ENCODE measurements at places on chromosomes 3 and 15.

DNA sequence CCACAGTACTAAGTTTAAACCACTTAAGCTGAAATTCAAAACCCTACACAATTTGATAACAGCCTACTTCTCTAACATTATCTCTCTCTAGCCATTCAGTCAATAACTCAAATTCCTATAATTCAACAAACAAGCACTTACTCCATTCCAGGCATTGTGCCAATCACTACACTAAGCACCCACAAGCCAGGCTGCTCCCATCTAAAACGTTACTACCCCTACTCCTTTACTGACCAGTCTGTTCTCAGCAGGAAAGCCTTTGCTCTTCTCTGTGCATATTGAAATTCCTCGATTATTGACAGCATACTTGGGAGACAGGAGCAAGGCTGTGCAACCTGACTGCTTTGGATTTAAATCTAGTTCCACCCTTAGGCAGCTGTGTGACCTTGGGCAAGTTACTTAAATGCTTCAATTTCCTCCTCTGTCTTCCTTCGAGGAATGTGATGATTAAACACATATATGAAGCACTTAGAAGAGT is 177.2 kb upstream of the THBS1 start:
- DNase-seq = no peak

DNA sequence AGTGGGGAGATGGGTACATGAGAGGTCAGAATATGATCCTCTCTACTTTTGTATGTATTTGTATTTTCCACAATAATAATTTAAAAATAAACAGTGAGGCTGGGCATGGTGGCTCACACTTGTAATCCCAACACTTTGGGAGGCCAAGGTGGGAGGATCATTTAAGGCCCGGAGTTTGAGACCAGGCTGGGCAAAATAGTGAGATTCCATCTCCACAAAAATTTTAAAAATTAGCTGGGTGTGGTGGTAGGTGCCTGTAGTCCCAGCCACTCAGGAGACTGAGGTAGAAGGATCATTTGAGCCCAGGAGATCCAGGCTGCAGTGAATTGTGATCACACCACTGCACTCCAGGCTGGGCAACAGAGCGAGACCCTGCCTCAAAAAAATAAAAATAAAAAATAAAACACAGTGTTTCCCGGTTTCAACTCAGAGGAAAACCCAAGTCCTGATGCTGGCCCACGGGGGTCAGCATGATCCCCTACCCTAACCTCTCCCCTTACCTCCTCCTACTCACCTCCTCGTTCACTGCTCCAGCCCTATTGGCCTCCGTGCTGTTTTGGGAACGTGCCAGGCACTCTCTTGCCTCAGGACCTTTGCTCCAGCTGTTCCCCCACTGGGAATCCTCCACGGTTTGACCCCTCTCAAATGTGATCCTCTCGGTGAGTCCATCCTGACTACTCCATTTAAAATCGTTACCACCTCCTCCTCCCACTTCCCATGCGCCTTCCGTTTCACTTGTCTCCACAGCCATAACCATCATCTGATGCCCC is 2.9 kb upstream of the KLHL40 start:
- no peak for DNase-seq

DNA sequence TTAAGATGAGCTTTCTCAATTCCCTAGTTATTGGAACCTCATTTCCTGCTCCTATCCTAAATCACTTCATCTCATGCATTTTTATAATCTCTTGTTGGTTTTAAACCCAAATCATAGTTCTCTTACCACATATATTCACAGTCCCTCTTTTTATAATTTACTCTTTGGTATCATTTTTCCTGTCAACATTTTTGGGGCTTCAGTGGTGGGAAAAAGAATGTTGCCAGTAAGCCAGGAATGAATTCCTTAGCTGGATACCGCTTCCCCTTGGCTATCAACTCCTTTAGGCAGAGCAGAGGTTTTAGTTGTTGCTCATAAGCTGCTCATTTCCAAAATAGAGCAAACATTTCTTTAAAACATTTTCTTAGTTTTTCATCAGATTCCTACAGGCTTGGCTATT is 112.3 kb downstream of the GALK2 start:
- DNase-seq = no peak

DNA sequence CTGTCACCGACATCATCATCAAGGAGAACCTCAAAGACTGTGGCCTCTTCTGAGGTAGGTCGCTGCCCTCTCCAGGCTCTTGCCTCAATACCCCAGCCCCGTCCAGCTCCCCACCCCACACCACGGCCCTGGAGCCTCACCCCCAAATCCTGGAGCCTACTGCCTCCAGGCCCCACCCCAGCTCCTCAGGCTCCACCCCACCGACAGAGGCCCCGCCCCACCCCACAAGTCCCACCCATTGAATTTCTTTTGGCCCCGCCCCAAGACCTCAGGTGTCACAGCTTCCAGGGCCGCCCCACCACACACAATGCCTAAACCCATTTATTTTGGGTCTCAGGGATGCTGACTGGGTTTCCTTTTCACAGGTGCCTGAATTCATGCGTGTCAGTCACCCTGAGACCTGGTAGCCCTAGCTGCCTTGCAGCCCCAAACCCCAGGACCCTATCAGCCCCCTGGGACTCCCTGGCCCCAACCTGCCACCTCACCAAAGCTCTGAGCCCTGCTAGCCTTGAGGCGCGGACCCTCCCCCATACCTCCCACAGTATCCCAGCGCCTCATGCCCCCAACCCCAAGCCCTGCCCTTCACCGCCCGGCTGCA is 3.6 kb downstream of the GNAT1 start:
- no peak for DNase-seq

DNA sequence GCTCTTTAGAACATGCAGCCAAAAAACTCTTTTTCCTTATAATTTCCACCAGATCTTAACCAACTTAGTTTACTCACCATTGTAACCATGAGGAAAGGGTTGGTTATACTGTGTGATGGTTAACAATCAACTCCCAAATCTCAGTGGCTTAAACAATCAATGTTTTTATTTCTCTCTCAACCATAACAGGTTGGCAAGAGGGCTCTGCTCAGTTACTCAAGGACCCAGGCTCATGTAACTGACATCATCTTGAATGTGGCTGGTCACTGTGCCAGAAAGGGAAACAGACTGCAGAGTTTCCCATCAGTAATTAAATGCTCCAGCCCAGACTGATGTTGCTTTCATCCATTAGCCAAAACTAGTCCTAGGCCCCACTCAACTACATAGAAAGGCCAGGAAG is 69.0 kb downstream of the ANKRD28 start:
- no peak for DNase-seq

DNA sequence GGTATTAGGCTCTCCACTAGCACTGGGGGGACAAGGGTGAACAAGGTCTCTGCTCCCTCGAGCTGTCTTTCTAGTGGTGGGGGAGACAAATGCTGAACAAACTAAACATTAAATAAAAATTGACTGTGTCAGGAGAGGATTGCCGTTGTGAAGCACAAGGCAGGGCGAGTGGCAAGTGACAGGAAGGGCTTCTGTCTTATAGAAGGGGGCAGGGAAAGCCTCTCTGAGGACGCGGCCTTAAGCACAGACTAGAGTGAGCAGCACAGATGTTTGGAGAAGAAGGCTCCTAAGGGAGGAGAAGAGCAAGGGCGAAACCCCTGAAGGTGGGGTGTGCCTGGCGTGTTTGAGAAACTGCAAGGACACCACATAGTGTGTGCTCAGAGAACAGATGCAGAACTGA is 50.9 kb upstream of the ATP2B2 start:
- no peak for DNase-seq

- no peak for DNase-seq
Observed at GRCh38 chr15:26455828-26456227, 317.0 kb downstream of the GABRB3 start.

DNA sequence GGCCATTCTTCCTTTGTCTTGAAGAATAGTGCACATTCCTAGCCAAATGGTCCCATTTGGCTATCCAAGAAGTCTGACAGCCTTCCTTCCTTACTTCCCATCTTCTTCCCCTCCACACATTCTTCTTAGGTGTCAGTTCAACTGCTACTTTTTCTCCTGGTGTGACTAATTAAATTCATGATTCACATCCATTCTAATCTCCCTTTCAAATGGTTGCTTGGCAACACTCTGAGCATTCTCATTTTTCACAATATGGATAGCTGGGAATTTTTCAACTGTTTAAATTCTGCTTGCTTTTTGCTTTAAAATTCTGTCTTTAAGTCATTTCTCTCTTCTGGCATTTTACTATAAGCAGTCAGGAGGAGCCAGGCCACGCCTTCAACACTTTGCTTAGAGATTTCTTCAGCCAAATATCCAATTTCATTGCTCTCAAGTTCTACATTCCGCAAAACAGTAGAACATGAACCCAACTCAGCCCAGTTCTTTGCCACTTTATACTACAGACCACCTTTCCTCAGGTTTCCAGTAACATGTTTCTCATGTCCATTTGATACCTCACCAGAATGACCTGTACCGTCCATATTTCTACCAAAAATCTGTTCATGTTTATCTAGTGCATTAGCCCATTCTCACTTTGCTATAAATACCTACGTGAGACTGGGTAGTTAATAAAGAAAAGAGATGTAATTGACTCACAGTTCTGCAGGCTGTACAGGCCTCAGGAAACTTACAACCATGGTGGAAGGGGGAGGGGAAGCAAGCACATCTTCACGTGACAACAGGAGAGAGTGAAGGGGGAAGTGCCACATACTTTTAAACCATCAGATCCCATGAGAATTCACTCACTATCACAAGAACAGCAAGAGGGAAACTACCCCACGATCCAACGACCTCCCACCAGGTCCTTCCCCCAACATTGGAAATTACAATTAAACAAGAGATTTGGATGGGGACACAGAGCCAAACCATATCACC is 31.9 kb upstream of the MCF2L2 start:
- DNase-seq = no peak

- DNase-seq = no peak
Observed at GRCh38 chr15:97978401-97979139, 18.1 kb downstream of the ARRDC4 start.

DNA sequence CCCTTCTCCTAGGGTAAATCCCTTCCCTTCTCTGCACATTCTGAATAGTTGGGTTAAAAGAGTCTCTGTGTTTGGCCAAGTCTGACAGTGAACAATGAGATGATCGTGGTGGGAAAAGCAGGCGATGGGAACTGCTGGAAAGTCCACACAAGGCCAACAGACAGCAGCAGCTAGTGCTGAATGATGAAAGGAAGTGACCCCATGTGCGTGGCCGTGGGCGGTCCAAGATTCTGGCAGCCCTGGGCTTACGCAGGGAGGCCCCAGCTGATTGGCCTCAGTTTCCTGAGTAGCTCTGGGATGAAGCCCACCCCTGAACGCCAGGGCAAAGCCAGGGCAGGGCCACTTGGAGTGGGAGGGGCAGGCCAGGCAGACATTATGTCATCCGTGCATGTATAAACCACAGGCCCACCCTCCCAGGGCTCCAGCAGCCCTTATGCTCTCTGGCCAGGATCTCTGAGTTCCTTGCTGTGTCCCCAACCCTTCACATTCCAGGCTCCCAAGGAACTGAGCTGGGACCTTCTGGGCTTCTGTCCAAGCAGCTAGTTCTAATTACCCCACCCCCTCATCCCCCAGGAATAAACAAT is 57.8 kb downstream of the CDC25A start:
- DNase-seq = no peak

- peak; percentile 46 for DNase-seq
Observed at GRCh38 chr3:192188218-192188835, 539.0 kb downstream of the FGF12 start.

DNA sequence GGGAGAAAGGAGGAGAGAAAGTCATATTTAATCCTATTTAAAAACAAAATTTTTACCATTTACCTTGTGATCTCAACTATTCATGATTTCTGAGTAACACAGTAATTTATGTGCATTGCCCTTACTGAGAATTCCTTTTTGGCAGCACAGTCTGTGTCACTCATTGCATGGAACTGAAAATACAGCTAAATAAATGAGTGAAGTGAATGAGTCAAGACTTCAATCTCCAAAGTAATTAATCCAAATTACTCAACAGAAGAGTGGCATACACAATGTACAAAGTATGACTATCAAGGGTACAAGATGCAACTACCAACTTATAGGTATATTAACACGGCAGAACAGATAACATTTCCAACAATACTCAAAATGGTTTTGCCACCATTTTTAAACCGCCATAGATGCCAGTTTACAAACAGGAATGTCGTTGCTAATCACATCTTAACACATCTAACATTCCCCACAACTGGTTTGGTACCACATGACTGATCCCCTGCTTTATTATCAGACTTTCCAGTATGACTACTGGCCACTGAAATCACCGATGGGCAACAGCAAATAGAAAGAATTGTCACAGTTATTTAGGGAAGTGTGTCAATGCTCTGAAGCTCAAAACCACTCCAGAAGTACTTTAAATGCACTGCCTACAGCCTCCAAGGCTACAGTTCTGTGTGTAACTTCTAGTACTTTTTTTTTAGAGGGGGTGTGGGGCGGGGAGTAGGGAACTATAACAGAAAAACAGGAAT is 410.4 kb downstream of the SHQ1 start:
- no peak for DNase-seq

DNA sequence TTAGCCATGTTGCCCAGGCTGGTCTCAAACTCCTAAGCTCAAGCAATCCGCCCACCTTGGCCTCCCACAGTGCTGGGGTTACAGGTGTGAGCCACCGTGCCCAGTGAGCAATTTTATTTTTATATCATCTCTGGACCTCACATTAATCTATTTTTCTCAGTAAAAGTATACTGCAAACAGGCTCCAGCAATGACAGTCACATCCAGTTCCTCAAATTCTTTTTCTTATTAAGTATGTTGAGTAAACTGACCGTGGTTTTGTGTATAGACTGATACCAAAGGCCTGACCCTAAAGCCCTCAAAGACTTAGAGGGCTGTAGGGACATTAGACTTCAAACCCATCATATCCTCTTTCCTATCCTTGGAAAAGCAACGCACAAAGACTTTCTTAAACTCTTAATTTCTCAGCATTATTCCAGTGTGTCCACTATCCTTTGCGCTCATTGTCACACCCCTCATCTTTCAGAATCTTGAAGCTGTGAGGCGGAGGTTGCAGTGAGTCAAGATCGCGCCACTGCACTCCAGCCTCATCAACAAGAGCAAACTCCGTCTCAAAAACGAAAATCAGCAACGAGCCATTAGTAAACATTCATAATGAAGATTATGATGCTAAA is 2.0 kb downstream of the NGLY1 start:
- no peak for DNase-seq

- DNase-seq = no peak
Observed at GRCh38 chr3:44128057-44128775, 113.5 kb upstream of the TOPAZ1 start.

All from neural crest cell (in vitro differentiated cells).